ENCODE measurements at places on chromosomes 6 and 20. TPM values are rescaled to one million over a fixed set of nuclear protein-coding genes. Genes with fewer than 3 reads are reported as not detected.

MOXD1 gene
- total RNA-seq: 89.8 TPM

DNA sequence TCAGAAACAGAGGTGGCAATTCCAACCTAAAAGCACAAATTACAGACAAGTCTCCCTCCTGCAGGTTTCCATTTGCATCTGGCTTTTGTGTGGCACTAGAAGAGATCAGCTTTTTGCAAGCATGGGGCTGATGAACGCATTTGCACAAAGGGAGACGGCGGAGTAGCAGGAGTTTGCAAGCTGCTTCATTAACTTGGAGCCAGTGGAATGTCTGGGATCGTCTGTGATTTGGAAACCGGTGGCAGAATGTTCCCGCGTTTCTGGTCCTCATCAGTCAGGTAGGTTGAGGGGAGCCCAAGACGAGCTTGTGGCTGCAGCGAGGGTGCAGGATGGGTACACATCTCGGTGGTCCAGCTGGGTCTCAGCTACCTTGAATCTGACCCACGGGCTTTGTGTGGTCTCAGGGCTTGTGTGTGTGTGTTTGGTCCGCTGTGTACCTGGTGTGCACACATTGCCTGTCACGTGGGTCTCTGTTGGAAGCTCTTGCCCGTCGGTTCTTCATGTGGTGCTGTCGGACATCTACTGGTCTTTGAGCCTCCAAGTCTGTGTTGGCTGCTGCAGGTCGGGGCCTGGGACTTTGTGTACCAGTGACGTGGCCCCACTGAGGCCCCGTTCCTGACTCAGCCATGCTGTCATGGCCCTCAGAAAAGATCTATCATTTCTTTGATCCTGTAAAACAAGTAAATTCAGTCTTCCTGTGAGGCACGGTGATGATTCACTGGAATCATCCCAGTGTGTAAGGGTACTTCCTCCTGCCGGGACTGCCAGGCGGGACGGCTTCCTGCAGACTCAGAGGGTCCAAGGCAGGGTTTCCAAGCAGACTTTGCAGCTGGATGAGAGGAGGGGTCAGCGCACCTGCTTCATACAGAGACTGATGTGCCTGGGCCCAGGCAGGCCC is 12.4 kb upstream of the MYT1 start:
- DNase-seq: peak; percentile 33

DNA sequence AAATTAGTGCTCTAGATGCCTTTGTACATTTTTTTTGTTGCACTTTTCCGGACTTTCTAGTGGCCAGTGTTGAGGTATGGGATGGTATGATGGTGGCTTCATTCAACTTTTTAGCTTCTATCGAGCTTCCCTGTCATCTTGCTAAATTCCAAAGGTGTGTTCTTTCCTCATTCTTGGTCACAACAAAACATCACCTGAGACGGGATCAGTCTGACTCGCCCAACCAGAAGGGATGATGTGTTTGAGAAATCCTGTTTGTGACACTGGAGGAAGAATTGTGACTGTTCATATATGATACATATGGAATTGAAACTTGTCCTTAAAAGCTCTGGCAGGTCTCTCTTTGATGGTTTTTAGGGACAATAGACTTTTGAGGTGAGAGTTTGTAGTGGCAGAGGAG is 33.8 kb downstream of the KCNS1 start:
- DNase-seq: no peak

- DNase-seq: no peak
These were observed 100.5 kb downstream of the LMBRD1 start for GRCh38 chr6:69696273-69696672.
